Heart right ventricle (tissue), 16 donors: ENCODE measurements at places on chromosomes 11 and 22. TPM values are rescaled to one million over a fixed set of nuclear protein-coding genes. Genes with fewer than 3 reads are reported as not detected.

DNA sequence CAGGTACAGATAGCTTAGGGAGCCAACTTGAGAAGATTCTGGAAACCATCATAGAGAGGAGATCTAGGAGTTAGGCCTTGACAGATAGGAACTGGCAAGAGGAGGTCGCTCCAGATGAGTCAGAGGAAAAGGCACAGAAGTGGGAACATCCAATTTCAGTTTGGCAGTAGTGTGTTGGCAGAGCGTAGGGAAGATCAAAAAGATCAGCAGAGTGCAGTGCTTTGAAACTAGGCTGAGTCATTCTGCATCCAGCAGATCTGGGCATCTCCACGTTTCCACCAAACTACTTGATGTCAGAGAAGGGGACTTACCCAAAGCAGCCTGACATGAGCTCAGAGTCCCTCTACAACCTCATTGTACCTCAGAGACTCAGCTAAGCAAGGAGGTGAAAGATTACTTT, 58.5 kb downstream of the GAB4 start:
- no peak for DNase-seq

DNA sequence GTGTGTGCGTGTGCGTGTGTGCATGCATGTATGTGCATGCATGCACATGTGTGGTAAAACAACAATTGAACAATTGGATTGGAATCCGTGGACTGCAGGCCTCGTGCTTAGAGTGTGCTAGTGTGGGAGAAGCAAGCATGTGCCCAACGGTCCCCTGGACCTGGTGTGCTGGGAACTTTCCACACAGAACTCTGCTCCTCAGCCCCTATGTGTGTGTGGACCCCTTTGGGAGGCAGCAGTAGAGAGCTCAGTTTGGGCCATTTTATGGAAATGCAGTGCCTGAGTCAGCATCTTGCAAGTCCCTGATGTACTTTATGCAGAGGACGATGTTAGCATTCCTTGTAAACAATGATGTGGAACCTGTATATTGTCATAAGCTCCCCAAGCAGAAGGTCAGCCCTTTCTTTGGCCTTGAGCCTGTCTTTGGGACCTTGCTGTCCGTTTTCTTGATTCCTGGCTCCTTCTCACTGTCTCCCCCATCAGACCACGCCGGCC, 167.3 kb downstream of the TBC1D22A start:
- DNase-seq: no peak

- DNase-seq: peak; percentile 11
Observed at GRCh38 chr11:64489831-64490441, 101.1 kb upstream of the SLC22A12 start.

DNA sequence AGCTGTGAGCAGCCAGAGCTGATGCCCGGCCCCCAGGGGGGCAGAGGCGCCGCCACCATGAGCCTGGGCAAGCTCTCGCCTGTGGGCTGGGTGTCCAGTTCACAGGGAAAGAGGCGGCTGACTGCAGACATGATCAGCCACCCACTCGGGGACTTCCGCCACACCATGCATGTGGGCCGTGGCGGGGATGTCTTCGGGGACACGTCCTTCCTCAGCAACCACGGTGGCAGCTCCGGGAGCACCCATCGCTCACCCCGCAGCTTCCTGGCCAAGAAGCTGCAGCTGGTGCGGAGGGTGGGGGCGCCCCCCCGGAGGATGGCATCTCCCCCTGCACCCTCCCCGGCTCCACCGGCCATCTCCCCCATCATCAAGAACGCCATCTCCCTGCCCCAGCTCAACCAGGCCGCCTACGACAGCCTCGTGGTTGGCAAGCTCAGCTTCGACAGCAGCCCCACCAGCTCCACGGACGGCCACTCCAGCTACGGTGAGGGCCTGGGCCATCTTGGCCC, 6.1 kb downstream of the CDC42EP1 start:
- DNase-seq: no peak

DNA sequence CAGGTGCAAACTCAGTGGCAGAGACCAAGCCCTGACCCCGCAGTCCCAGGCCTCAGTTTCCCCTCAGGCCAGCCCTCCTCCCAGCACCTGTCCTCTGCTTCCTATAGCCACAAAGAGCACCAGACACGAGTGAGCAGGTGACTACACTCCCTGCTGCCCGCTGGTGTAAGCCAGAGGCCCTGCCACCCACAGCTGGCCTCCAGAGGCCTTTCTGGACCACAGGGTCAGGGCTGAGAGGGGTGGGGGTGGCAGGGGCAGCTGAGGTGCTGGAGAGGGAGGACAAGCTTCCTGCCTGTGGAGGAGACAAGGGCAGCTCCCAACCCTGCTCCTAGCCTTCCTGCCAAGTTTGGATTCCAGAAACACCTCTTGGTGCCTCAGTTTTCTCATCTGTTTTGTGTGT, 31.3 kb upstream of the WNT7B start:
- DNase-seq: no peak

DNA sequence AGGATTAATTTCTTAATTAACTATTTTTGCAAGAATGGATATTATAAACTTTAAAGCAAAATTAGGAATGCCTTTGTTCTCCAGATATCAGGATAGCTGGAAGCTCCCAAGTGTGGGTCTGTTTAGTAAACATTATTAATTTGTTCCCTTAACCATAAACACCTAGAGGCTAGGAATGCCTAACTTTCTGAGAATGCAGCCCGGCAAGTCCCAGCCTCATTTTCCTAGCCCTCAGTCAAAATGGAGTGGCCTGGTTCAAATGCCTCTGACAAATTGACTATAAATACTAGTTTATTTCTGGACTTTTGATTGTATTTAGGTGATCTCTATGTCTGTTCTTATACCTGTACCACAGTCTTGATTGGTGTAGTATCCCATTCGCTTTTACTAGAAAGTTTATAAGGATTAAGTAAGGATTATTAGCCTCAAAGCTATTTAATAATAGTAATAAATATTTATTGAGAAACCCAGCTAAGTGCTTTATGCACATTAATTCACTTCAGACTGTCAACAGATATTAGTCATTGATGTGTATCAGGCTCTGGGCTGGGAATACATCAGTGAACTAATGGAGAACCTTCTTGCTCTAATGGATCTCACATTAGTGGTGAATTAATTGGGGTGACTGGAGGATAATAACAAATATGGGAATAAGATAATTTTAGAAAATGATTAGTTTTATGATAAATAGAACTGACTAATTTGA, 25.8 kb downstream of the PPME1 start:
- DNase-seq: no peak

DNA sequence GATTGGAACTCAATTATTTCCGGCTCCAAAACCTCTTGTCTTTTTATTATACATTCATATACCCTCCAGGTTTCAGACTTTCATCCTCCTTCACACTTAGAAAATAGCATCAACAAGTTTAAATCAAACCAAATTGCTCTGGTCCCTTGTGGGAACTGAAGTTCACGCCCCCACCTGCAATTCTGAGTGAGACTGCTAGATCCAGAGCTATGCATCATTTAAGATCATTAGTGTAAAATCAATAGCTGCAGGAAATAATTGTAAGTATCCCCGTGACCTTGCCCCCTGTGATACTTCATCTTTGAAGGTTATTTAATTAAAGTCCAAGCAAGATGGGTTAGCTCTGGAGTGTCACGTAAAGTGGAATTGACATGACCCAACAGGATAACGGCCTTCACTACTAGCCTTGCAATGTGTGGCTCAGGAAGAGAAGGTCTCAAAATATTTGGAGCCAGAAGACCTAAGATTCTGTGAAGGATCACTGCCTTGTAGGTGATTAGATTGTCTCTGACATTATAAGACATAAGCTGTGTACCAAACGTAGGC, 742.2 kb upstream of the LRRC4C start:
- no peak for DNase-seq

DNA sequence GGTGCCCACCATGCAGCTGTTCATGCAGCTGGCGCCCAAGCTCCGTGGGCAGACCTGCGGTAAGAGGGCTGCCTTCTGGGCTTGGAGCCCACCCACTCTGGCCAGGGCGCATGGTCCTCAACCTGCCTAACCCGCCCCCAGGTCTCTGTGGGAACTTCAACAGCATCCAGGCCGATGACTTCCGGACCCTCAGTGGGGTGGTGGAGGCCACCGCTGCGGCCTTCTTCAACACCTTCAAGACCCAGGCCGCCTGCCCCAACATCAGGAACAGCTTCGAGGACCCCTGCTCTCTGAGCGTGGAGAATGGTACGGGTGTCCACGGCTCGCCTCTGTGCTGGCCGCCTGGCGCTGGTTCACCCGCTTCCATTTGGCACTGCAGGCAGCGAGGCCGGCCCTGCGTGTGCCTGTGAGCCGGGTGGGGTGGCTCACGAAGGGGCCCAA, 11.0 kb downstream of the MUC5AC start:
- DNase-seq: no peak

PAX6 gene
- not detected for total RNA-seq

TSGA10IP gene
- not detected for total RNA-seq

SLC36A4 gene
- 6.3 TPM for total RNA-seq

ENTHD1 gene
- not detected for total RNA-seq

NAALAD2 gene
- total RNA-seq: 0.21 TPM
